ENCODE measurements at places on chromosomes 2 and 18.

DNA sequence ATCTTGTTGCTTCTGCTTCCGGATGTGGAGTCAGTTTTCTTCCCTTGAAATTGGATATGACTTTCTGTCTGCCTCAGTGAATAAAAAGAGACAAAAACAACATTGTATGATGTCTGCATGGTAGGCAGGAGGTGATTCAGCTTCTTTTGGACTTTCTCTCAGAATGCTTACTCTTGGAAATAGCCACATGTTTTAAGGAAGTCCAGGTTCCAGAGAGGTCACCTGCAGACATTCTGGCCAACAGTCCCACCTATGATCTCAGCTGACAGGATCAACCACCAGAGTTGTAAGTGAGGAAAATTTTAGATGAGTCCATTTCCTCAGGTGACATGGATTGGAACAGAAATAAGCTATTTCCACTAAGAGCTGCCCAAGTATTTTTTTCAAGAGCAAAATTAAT, 508.7 kb upstream of the FAM98A start:
- no peak overlapping the region for H3K4me3 ChIP-seq
- no peaks in the 10 kb centered on the region for H3K27me3 ChIP-seq
- H3K36me3 ChIP-seq = no peaks in the 10 kb centered on the region
- no peak overlapping the region for H3K27ac ChIP-seq
- H3K4me1 ChIP-seq = no peaks in the 10 kb centered on the region

DNA sequence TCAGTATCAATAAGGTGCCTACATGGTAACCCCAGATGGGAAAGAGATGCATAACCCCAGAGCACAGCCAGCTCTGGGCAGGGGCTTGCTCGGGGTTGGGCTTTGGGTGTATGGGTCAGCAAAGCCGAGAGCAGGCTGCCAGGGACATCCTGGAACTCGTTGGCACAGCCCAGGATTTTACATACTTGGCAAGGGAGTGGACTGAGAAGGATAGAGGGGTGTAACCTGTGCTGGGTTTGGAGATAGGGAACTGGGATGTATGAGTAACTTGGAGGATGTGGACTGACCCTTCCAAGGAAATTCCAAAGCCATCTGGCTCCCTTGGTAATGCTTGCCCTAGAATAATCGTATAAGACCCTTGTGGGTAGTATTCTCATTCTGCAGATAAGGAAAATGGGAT, 44.2 kb downstream of the GPR39 start:
- no peak overlapping the region for H3K4me3 ChIP-seq
- H3K27ac ChIP-seq = no peak overlapping the region
- no peak for DNase-seq
- H3K27me3 ChIP-seq = no peaks in the 10 kb centered on the region

DNA sequence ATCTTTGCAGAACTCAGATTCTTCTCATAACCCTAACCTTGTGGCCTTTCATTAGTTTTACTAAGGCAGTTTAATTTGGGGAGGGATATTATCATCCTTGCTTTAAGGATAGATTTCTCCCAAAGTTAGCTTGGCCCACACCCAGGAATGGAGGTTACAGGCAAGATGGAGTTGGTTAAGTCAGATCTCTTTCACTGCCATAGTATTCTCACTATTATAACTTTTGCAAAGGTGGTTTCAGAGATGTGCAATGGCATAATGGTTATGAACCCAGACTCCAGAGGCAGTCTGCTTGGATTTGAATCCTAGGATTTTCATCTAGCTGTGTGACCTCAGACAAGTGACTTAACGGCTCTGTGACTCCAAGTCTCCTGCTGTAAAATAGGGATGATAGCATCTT, 48.7 kb upstream of the NDUFV2 start:
- no peak overlapping the region for H3K27ac ChIP-seq
- DNase-seq = no peak
- no peak overlapping the region for H3K4me3 ChIP-seq
- H3K4me1 ChIP-seq = peaks cover 12% of the 10 kb centered on the region
- peaks cover 6% of the 10 kb centered on the region for H3K36me3 ChIP-seq

DNA sequence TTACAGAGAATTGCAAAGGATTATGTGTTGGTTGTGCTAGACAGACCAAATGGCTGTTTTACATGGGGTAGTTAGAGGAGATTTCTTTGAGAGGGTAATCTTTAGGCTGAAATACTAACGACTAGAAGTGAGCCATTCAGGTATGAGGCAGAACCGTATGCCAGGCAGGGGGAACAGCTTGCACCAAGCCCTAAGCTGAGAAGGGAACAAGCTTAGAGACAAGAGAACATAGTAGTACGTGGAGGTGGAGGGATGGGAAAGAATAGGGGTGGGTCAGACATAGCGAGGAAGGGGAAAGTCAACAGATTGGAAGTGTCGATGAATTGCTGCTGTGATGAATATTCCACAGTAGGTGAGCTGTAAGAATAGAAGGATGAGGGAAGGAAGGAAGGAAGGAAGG, 20.0 kb upstream of the CRIM1 start:
- no peaks in the 10 kb centered on the region for H3K36me3 ChIP-seq
- H3K4me1 ChIP-seq = peaks cover 14% of the 10 kb centered on the region
- no peak overlapping the region for H3K27ac ChIP-seq
- H3K4me3 ChIP-seq = no peak overlapping the region
